Central memory CD4-positive, alpha-beta T cell (primary cell): ENCODE measurements at places on chromosomes 6 and 20.
A peak's percentile ranks its signal among the peaks of the same experiment; 100 is the strongest.

- DNase-seq: no peak
Measured at GRCh38 chr6:67000121-67000520, 1293.1 kb upstream of the EYS start.

DNA sequence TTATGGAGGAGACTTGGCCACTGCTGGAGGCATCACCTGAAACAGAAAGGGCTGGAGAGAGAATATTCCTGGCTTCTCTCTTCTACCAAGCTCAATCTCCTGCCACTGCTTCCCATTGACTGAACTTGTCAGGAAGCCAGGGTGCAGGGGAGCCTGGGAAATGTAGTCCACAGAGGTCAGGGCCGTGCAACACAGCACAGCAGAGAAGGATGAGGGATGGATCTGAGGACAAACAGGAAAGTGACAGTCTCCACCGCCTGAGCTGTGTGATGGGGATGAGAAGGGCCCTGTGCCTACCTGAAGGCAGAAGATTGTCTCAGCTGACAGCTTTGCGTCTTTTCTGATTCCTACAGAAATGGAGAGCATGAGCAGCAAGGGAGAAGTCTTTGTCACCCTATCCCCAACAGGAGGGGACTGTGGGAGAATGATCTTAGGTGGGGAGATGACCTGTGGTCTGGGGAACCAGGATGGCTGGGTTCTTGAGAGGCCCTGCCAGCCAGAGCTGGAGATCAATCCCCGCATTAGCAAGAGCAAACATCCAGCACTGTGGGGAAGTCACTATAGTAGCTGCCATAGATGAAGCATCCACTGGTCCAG, 114.2 kb downstream of the SNX5 start:
- no peak for DNase-seq

DNA sequence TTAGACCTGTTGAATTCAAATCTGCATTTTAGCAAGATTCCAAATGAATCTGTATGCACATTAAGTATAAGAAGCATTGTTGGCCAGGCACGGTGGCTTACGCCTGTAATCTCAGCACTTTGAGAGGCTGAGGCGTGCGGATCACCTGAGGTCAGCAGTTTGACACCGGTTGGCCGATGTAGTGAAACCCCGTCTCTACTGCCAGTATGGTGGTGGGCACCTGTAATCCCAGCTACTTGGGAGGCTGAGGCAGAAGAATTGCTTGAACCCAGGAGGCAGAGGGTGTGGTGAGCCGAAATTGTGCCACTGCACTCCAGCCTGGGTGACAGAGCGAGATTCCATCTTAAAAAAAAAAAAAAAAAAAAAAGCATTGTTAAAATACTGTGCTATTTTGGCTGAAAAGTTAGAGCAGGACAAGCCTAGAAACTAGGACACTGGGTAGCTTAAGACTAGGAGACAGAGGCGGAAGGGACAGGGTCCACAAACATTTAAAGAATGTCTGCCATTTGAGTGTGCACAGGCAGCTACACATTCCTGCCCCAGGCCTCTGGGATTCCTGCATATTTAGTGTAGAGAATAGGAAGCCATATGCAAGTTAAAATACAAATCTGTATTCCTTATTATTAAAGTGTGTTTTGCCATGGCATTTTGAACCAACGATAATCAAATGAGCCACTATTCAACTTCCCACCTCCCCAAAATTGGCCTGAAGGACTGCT, 45.1 kb upstream of the EEF1A1 start:
- no peak for DNase-seq

DNA sequence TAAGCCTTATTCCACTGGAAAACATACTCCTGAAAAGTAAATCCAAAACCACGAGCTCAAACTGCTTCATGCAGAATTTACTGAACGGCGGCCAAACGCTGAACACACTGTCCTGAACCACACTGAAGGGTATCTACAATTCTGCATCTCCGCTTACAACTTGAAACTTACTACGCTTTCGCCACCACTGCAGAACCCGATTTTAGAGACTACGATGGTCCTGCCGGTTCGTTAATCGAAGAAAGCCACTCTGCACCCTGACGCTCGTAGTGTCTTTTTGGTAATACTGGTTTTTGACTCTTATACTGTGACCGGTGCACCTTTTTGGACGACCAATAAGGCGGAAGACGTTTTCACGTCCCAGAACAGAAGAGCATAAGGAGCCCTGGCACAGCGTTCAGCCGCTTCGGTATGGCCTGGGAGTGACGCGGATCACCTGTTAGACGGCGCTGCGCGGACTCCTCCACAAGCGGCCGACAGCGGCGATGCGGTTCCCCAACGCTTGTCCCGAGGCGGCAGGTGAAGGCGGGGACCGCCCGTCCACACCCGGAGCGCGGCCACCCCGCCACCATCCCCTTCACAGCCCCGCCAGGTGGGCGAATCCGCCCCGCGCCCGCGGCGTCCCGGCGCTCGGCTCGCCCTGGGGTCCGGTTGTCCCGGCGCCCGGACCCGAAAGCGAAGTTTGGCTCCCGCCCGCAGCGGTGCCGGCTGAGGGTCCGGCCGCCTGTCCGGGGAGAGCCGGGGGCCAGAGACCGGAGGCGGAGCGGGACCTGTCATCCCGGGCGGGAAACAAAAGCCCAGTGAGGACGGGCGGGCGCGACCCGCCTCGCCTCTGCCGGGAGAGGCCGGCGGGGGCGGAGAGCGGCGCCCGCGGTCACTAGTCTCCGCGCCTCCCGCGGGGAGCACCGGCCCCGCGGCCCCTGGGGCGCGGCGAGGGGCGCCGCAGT, 784 bp downstream of the FKBP5 start:
- peak; percentile 45 for DNase-seq

DNA sequence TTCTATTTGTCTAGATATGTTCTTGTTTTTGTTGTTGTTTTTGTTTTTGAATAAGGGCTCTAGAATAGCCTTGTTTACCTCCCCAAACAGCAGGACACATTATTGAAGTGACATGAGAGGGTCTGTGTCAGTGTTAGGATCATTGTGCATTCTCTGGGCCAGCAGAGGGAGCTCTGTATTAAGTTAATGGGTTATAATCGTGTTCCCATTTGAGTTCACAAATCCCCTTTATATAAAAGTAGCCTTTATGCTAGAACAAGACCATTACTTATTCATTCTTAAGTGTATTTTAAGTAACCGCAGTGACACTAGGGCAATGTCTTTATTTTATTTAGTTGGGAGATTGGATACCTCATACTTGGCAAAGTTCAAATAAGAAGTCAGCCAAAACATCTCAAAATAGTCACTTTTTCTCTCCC, 44.8 kb downstream of the STK4 start:
- DNase-seq: peak; percentile 23
